ENCODE measurements at places on chromosomes 7 and 10. TPM values are rescaled to one million over a fixed set of nuclear protein-coding genes. Genes with fewer than 3 reads are reported as not detected.

ANKRD61 gene
- polyA plus RNA-seq, result 0.08 TPM

CCDC172 gene
- polyA plus RNA-seq, result not detected

GHRHR gene
- 0.38 TPM for polyA plus RNA-seq

UPK3B gene
- polyA plus RNA-seq, result 4.7 TPM

PTPN20 gene
- 0.57 TPM for polyA plus RNA-seq

GPR85 gene
- 0.57 TPM for polyA plus RNA-seq

CXCL12 gene
- polyA plus RNA-seq, result 23.7 TPM

CYP26C1 gene
- polyA plus RNA-seq, result 0.06 TPM

TMEM213 gene
- 0.83 TPM for polyA plus RNA-seq

TRIL gene
- polyA plus RNA-seq, result 0.52 TPM

SDK1 gene
- polyA plus RNA-seq, result 3.7 TPM

NPFFR1 gene
- polyA plus RNA-seq, result 0.14 TPM

PDE1C gene
- polyA plus RNA-seq, result 2.0 TPM

VAX1 gene
- polyA plus RNA-seq, result not detected

HOXA3 gene
- polyA plus RNA-seq, result 2.3 TPM

GIMAP4 gene
- 26.2 TPM for polyA plus RNA-seq
